ENCODE measurements at places on chromosomes 7 and 10.

DNA sequence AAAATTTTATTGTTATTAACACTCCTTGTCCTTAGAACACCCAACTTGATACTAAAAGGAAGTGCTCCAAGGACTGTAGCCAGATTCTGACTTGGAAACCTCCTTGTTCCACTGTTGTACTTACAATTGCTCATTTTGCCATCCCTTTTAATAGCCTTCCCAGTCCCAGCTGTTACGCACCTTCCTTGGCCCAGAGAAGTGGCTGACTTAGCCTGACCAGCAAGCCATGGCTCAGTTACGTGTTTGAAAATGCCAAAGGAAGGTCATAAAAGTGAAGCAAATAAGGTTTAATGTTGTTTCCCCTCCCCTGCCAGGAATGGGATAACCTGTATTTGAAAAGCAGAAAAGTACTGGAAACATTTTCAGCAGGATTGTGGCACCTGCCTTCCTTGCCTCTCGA lies 3.7 kb upstream of the ANKRD1 start:
- DNase-seq: no peak

DNA sequence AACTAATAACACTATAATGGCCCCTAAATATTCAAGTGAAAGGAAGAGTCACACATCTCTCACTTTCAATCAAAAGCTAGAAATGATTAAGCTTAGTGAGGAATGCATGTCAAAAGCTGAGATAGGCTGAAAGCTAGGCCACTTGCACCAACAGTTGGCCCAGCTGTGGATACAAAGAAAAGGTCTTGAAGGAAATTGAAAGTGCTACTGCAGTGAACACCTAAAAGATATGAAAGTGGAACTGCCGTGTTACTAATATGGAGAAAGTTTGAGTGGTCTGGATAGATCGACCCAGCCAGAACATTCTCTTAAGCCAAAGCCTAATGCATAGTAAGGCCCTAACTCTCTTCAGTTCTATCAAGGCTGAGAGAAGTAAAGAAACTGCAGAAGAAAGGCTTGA lies 12.1 kb upstream of the SNX13 start:
- DNase-seq: peak; percentile 12

DNA sequence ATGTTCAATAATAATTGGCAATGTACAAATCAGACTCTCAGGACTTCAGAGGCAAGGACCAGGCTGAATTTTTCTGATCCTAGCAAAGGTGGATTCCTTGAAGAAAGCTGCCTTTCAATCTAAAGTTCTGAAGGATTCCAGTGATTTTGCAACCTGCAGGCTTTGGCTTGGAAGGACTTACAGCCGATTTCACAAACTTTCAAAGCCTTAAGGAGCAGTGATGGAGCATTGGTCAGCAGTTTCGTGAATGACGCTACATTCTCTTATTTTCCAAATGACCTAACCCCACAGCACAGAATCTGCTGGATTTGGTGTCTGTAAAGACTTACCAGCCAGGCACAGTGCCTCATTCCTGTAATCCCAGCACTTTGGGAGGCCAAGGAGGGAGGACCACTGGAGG lies 167.5 kb downstream of the ARHGAP12 start:
- no peak for DNase-seq

DNA sequence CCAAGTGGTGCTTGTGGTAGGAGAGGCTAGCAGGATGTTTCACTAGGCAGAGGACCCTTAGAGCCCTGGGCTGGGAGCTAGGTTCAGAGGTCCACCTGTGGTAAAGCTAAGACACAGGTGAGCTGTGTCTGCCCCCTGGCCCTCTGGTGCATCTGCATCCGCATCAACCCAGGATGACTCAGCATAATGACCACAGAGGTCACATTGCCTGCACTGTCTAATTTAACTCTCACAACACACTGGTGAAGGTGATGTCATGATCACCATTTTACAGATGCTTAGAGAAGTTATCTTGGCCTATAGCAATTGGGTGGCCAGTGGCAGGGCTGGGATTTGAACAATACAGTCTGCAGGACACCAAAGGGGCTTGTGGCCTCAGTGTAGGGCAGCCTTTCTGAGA lies 33.1 kb downstream of the HABP2 start:
- DNase-seq: no peak

DNA sequence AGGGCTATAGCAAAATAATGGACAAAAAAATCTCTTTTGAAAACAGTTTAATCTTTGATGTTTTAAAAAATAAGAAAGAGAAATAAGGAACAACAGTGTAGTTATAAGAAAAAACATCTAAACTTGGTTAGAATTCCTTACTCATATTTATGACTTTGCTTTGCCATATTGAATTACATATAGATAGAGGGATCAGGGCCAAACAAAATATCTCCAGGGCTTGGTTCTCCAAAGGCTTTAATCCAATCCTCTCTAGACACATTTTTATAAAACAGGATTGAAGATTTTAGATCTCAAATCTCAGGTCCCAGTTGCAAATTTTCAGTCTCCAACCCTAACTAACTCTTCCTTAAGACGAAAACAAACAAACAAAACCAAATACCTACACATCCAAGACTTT lies 72.6 kb upstream of the RHOBTB1 start:
- DNase-seq: no peak

DNA sequence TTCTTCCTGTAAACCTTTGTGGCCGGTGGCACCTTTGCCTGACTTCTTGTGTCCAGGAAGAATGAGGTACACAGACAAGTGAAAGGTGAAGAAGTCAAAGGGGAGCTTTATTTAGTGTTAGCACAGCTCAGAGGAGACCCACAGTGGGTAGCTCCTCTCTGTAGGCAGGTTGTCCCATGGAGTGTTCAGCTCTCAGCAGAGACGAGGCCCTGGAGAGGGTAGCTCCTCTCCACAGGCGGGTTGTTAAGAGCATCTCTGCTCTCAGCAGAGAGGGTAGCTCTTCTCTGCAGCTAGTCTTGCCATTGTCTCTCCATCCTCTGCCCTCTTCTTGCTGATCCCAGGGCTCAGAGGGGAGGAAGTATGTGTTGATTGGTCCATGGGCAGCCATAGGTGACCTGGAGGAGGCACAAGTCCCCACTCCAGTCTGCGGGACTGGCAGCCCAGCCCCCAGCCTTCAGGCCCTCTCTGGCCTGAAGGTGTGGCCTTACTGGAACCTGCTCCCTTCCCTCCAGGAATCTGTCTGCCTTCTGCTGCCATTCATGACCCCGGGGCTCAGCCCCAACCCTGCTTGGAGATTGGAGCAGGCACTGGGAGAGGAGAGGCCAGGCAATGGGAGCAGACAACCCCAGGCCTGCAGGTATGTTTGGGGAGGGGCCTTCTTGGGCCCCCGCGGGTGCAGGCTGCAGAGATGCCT lies 24.5 kb downstream of the HHEX start:
- no peak for DNase-seq

DNA sequence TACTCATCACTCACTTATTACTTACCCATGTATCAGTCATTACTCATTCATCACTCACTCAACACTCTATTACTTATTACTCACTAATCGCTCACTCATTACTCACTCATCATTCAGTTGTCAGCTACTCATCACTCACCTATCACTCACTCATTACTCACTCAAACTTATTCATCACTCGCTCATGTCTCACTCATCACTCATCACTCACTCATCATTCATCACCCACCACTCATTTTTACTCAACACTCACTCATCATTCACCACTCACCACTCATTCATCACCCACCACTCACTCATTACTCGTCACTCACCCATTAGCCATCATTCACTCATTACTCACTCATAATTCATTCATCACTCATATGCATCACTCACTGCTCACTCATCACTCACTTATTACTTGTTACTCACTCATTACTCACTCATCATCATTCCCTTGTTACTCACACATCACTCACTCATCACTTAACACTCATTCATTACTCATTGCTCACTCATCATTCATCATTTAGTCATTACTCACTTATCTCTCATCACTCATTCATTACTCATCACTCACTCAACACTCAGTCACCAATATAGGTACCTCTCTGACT lies 237.9 kb downstream of the ADARB2 start:
- DNase-seq: no peak

- no peak for DNase-seq
Measured at GRCh38 chr10:124701435-124701834, 42.7 kb downstream of the FAM53B start.

GRCh38 chr10:33719005-33719703 lies 384.7 kb upstream of the NRP1 start:
- no peak for DNase-seq

GRCh38 chr10:15201589-15202300 lies 33.3 kb upstream of the NMT2 start:
- DNase-seq: no peak

GRCh38 chr7:98831641-98832221 lies 38.1 kb downstream of the TMEM130 start:
- DNase-seq: peak; percentile 44
